ENCODE measurements at places on chromosomes 4 and X.

DNA sequence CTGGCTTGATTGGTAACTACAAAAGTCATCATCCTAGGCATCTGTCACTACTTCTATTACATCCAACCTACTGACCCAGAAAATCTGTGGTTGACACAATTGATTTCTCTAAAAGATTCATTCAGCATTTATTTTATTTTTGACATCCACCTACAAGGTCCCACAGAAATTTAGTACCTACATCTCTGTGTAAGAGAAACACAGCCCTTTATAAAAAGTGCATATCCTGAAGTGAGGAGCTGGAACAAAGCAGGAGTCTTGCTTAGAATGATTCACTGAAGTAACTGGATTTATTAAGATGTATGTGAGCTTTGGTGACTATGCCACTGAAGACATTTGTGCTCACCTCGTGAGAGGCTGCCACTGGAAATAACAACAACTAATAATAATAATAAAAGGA lies 391.0 kb downstream of the GPAT3 start:
- no peak for DNase-seq

GRCh38 chr4:155952501-155952901 lies 1.2 kb downstream of the CTSO start:
- no peak for DNase-seq

DNA sequence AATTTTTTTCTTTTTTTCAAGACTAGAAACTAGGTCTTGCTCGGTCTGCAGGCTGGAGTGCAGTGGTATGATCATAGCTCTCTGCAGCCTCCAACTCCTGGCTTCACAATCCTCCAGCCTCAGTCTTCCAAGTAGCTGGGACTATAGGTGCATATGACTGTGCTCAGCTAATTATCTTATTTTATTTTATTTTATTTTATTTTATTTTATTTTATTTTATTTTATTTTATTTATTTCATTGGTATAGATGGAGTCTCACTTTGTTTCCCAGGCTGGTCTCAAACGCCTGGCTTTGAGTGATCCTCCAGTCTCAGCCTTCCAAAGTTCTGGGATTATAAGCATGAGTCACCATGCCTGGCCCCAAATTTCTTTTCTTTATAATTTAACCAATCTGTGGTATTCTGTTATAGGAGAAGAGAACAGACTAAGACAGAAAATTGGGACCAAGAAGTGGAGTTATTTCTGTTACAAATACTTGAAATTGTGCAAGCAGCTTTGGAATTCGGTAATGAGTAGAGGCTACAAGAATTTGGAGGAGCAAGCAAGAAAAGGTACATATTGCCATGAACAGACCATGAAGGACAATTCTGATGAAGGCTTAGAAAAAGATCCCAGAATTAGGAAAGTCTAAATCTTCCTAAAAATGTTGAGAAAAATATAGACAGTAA lies 4.0 kb upstream of the PRDM5 start:
- no peak for DNase-seq

GRCh38 chrX:153992180-153992579 lies 19.6 kb downstream of the TMEM187 start:
- DNase-seq: no peak

DNA sequence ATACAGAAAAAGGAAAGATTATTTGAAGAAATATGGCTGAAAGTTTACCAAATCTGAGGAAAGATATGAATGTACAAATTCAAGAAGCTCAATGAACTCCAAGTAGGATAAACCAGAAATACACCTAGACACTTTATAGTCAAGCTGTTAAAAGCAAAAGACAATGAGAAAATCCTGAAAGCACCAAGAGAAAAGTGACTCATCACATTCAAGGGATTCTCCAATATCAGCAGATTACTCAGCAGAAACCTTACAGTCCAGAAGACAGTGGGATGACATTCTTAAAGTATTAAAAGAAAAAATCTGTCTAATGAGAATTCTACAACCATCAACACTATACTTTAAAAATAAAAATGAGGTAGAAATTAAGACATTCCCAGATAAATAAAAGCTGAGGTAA lies 223.8 kb upstream of the ZCCHC13 start:
- no peak for DNase-seq

GRCh38 chr4:48203819-48204218 lies 65.8 kb downstream of the TEC start:
- no peak for DNase-seq

- DNase-seq: no peak
These were observed 137.1 kb upstream of the TBL1X start for GRCh38 chrX:9327747-9328145.

GRCh38 chrX:22968494-22968893 lies 31.3 kb upstream of the DDX53 start:
- DNase-seq: no peak
